ENCODE measurements at places on chromosomes 5 and 9. TPM values are rescaled to one million over a fixed set of nuclear protein-coding genes. Genes with fewer than 3 reads are reported as not detected.

GRCh38 chr5:167759057-167759821 is 532.2 kb upstream of the WWC1 start:
- peaks cover 10% of the 10 kb centered on the region for H3K27me3 ChIP-seq
- peak; percentile 74 for DNase-seq
- no peaks in the 10 kb centered on the region for H3K36me3 ChIP-seq
- peaks cover 22% of the 10 kb centered on the region for H3K4me1 ChIP-seq
- peak overlapping the region; percentile 93 for H3K27ac ChIP-seq
- no peak overlapping the region for H3K4me3 ChIP-seq

- H3K4me3 ChIP-seq: no peak overlapping the region
- DNase-seq: no peak
- H3K36me3 ChIP-seq: no peaks in the 10 kb centered on the region
- no peak overlapping the region for H3K27ac ChIP-seq
- no peaks in the 10 kb centered on the region for H3K27me3 ChIP-seq
- no peaks in the 10 kb centered on the region for H3K4me1 ChIP-seq
Measured at GRCh38 chr9:129351058-129351641, 173.1 kb upstream of the IER5L start.

CHSY3 gene
- 1.7 TPM for total RNA-seq

SLC35A4 gene
- total RNA-seq: 25.0 TPM

MXD3 gene
- 55.1 TPM for total RNA-seq

DNA sequence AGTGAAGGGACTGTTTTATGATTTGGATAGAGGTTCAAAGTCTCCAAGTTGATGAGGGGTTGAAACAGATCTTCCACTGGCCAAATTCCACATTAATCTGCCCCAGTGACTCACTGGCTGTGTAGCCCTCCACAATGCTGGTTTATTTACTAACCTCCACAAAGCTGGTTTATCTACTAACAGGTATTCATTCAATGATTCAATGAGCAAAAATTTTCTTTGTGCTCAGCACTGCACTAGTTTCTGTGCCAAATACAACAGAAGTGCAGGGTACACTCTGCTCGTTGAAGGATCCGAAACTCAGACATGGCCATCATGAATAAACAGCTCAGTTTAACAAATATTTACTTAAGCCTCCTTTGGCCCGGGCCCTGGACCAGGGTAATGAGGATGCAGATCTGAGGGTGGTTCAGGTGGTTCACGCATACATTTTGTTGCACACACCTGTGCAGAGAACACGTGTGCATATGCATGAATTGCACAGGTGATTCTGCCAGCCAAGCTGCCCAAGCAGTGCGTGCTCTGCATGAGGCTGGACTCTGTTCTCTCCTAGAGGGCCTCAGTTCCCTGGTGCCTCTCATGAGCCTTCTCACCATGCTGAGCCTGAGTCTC is 71.0 kb downstream of the SH3PXD2B start:
- no peaks in the 10 kb centered on the region for H3K27me3 ChIP-seq
- DNase-seq: peak; percentile 99
- no peak overlapping the region for H3K4me3 ChIP-seq
- peaks cover 41% of the 10 kb centered on the region for H3K4me1 ChIP-seq
- peak overlapping the region; percentile 63 for H3K27ac ChIP-seq
- no peaks in the 10 kb centered on the region for H3K36me3 ChIP-seq

- H3K4me3 ChIP-seq: peak overlapping the region; percentile 90
- peaks cover 31% of the 10 kb centered on the region for H3K4me1 ChIP-seq
- H3K27ac ChIP-seq: no peak overlapping the region
Measured at GRCh38 chr5:140556438-140556837, 835 bp downstream of the SRA1 start.

DNA sequence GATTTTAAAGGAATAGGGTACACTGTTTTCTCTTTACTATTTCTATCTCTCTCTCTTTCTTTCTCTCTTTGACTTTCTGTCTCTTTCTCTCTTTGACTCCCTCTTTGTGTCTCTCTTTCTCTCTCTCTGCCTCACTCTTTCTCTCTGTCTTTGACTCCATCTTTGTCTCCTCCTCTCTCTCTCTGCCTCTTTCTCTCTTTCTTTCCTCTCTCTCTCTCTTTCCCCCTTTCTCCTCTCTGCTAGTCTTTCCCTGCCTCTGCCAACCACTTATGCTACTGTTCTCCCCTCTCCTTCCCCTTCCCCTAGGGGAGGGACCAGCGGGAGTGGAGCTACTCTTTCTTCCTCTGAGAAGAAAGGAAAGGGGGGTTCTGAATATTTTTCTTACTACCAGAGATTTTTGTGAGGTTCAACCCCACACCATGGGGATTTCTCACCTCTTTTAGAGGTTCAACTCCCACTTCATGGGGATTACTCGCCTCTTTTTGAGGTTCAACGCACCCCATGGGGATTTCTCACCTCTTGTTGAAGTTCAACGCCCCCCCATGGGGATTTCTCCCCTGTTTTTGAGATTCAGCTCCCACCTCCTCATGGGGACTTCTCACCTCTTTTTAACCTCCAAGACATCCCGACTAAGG is 309.9 kb downstream of the NR3C1 start:
- H3K27me3 ChIP-seq: no peaks in the 10 kb centered on the region
- no peaks in the 10 kb centered on the region for H3K4me1 ChIP-seq
- H3K27ac ChIP-seq: no peak overlapping the region
- H3K36me3 ChIP-seq: no peaks in the 10 kb centered on the region
- no peak for DNase-seq

GRCh38 chr5:107651325-107651724 is 19.4 kb downstream of the EFNA5 start:
- no peaks in the 10 kb centered on the region for H3K4me1 ChIP-seq
- no peak overlapping the region for H3K27ac ChIP-seq
- H3K27me3 ChIP-seq: no peaks in the 10 kb centered on the region
- no peak for DNase-seq
- H3K4me3 ChIP-seq: no peak overlapping the region
- no peaks in the 10 kb centered on the region for H3K36me3 ChIP-seq

SLC36A1 gene
- total RNA-seq: 5.7 TPM

GRCh38 chr5:170173227-170173626 is 59.6 kb upstream of the C5orf58 start:
- no peaks in the 10 kb centered on the region for H3K27me3 ChIP-seq
- H3K36me3 ChIP-seq: no peaks in the 10 kb centered on the region
- DNase-seq: peak; percentile 86

DNA sequence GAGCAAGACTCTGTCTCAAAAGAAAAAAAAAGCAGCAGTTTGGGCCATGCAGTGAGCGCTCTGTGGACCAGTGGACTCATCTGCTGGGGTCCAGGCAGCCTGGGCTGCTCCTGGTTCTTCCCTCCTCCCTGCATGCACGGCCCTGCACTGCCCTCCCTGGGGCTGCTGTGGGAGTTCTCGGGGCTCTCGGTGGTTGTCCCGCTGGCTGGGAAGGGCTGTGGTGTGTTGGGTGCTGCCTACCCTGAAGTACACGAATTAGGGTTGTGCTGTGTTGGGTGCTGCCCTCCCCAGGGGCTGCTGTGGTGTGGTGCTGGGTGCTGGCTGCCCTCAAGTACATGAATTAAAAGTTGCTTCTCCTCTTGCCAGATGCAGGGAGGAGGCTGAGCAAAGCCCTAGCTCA is 18.3 kb upstream of the CLPTM1L start:
- no peaks in the 10 kb centered on the region for H3K4me1 ChIP-seq
- H3K4me3 ChIP-seq: no peak overlapping the region
- peaks cover 70% of the 10 kb centered on the region for H3K27me3 ChIP-seq
- no peak for DNase-seq
- no peak overlapping the region for H3K27ac ChIP-seq

GRCh38 chr9:34510497-34511468 is 12.0 kb downstream of the ENHO start:
- H3K4me1 ChIP-seq: no peaks in the 10 kb centered on the region
- no peak overlapping the region for H3K27ac ChIP-seq
- no peaks in the 10 kb centered on the region for H3K36me3 ChIP-seq
- no peak for DNase-seq
- H3K4me3 ChIP-seq: no peak overlapping the region
- no peaks in the 10 kb centered on the region for H3K27me3 ChIP-seq

DNA sequence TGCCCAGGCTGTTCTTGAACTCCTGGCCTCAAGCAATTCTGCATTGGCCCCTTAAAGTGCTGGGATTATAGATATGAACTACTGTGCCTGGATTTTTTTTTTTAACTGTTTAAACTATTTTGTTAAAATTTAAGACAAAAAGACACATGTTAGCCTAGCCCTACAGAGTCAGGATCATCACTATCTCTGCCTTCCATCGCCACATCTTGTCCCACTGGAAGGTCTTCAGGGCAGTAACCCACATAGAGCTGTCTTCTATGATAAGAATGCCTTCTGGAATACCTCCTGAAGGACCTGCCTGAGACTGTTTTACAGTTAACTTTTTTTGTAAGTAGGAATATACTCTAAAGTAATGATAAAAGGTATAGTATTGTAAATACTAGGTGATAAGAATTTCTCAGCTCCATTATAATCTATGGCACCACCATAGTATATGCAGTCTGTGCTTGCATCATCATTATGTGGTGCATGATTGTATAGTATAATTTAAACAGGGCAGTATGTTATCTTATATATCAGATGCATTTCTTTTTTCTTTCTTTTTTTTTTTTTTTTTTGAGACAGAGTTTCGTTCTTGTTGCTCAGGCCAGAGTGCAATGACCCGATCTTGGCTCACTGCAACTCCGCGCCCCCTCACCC is 52.7 kb downstream of the DENND4C start:
- H3K27ac ChIP-seq: no peak overlapping the region
- H3K4me3 ChIP-seq: no peak overlapping the region
- H3K27me3 ChIP-seq: no peaks in the 10 kb centered on the region
- peaks cover 8% of the 10 kb centered on the region for H3K4me1 ChIP-seq
- no peaks in the 10 kb centered on the region for H3K36me3 ChIP-seq

DNA sequence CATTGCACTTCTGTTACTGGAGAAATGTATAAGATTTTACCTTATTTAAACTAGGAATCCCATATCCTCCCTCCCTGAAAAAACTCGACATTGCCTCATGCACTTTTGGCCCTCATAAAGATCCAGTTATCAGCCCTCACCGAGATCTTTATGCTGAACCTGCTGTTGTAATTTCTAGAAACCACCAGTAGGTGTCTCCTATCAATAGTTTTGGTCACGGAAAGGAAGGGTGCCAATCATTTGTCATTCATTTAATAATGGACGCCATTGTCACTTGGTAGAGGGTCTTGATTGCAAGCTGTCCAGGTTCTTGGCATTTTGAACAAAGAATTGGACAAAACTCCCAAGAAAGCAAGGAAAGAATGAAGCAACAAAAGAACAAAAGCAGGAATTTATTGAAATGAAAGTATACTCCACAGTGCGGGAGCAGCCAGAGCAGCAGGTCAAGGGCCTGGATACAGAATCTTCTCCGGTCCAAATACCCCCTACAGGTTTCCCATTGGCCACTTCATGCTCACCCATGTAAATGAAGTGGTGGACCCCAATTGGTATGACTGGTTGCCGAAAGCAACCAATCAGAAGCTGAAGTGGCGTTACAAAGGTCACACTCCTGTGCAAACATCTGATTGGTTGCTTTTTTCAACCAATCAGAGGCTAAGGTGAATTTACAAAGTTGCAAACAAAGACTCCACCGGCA is 524.3 kb downstream of the PSAT1 start:
- H3K27me3 ChIP-seq: no peaks in the 10 kb centered on the region
- DNase-seq: peak; percentile 65
- no peaks in the 10 kb centered on the region for H3K36me3 ChIP-seq
- H3K27ac ChIP-seq: no peak overlapping the region
- H3K4me1 ChIP-seq: no peaks in the 10 kb centered on the region

PCDHGA12 gene
- 0.52 TPM for total RNA-seq

- no peak overlapping the region for H3K4me3 ChIP-seq
- H3K27me3 ChIP-seq: no peaks in the 10 kb centered on the region
- H3K4me1 ChIP-seq: peaks cover 12% of the 10 kb centered on the region
- no peak overlapping the region for H3K27ac ChIP-seq
- no peaks in the 10 kb centered on the region for H3K36me3 ChIP-seq
Measured at GRCh38 chr9:93119953-93120845, 13.9 kb downstream of the NINJ1 start.

GRCh38 chr9:70551396-70551795 is 136.9 kb upstream of the KLF9 start:
- DNase-seq: no peak
- H3K4me1 ChIP-seq: no peaks in the 10 kb centered on the region
- H3K27me3 ChIP-seq: no peaks in the 10 kb centered on the region
- H3K27ac ChIP-seq: no peak overlapping the region

- H3K27ac ChIP-seq: no peak overlapping the region
- no peak for DNase-seq
- no peaks in the 10 kb centered on the region for H3K36me3 ChIP-seq
- H3K4me3 ChIP-seq: no peak overlapping the region
- H3K27me3 ChIP-seq: no peaks in the 10 kb centered on the region
- no peaks in the 10 kb centered on the region for H3K4me1 ChIP-seq
Measured at GRCh38 chr9:13555989-13556500, 276.6 kb upstream of the MPDZ start.

DNA sequence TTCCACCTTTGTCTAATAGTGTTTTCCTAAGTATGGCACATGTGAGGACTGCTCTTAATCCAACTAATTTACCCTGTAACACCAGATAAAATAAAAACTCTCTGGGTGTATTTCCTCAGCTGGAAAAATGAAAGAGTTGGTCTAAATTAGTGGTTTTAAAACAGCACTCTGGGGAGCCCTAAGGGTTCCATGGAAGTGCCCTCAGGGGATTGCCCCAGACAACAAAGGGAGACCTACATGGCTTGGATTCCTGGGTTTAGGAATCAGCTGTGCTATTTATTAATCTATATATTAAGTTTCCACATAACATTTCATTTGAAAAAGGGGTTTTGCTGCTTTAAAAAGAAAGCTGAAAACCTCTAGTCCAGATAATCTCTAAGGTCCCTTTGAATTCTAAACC is 20.2 kb downstream of the ADAMTS6 start:
- no peaks in the 10 kb centered on the region for H3K27me3 ChIP-seq
- DNase-seq: no peak
- no peak overlapping the region for H3K27ac ChIP-seq
- H3K4me3 ChIP-seq: no peak overlapping the region
- H3K36me3 ChIP-seq: no peaks in the 10 kb centered on the region
- no peaks in the 10 kb centered on the region for H3K4me1 ChIP-seq

C8G gene
- total RNA-seq: 0.77 TPM

- no peaks in the 10 kb centered on the region for H3K27me3 ChIP-seq
- no peaks in the 10 kb centered on the region for H3K36me3 ChIP-seq
- no peak overlapping the region for H3K4me3 ChIP-seq
- peaks cover 9% of the 10 kb centered on the region for H3K4me1 ChIP-seq
Measured at GRCh38 chr5:88923623-88924329, 40.8 kb upstream of the MEF2C start.

PCDHGA7 gene
- total RNA-seq: 0.51 TPM

CMYA5 gene
- 0.15 TPM for total RNA-seq

CORO2A gene
- total RNA-seq: 2.8 TPM

GRCh38 chr9:120394058-120394669 is 185.8 kb downstream of the CDK5RAP2 start:
- DNase-seq: peak; percentile 90
- peak overlapping the region; percentile 97 for H3K27ac ChIP-seq
- H3K4me3 ChIP-seq: peak overlapping the region; percentile 32

GRCh38 chr5:151200913-151201595 is 22.8 kb downstream of the CCDC69 start:
- H3K27me3 ChIP-seq: no peaks in the 10 kb centered on the region
- no peak overlapping the region for H3K4me3 ChIP-seq
- H3K36me3 ChIP-seq: no peaks in the 10 kb centered on the region
- no peak overlapping the region for H3K27ac ChIP-seq
- DNase-seq: no peak
